Osteoblast (primary cell): ENCODE measurements at places on chromosomes 3 and 15.

DNA sequence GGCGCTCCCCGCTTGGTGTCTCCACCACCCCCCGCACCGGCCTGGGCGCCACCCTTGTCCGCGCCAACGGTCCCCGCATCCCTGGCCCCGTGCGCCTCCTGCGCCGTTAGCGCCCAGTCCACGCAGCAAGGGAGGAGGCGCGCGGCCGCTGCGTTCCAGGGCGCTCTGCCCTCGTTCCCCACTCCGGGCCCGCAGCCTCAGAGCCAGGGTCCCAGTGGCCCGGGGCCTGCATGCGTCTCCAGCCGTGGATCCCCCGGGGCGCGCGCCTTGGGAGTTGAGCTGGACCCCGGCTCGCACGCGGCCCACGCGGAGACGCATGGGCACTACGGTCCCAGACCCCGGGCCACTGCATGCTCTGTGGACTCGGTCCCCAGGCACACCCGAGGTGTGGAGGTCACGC lies 7.4 kb upstream of the ITPKA start:
- DNase-seq: peak; percentile 31

DNA sequence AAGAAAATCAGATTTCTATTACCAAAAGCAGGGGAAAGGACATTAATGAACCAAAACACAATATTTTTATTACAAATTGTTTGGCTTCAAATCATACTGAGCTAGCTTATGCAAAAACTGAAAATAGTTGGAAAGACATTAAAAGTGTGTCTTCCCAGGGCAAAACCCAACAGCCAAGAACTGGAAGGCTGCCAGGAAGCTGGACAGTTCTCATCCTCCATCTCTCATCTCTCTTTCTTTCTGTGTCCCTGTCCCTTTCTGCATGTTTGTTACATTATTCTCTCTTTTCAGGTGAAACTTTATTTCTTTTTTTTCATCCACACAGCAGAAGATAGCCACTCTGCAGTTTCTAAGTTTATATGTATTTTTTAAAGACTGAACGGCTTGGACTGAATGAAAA lies 41.1 kb upstream of the SNTN start:
- DNase-seq: no peak

- peak; percentile 90 for DNase-seq
These were observed 462 bp downstream of the EDEM1 start for GRCh38 chr3:5187920-5188418.

- DNase-seq: peak; percentile 96
These were observed 70.1 kb downstream of the CEMIP start for GRCh38 chr15:80849308-80849707.

DNA sequence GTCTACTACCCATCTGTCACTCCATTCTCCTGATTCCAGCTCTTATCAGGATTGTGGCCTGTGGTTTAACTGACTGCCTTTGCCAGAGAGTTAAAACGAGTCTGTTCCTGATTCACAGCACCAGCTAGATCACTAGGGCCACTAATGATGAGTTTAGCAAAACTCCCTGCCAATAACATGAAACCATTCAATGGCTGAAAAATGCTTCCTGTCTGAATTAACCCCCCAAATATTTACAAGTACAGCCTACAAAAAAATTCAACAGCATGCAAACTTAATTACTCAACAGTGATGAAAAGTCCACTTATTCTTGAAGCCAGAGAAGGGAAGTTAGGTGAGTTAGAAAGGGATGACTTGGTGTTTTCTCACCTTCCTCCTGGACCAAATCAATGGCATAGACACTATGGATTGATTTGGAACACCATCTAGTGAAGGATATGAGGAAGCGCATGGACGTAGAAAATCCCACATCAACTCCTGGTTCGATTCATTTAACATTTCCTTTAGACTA lies 141.4 kb downstream of the TGFBR2 start:
- DNase-seq: peak; percentile 45

GRCh38 chr3:31242026-31242960 lies 290.4 kb upstream of the STT3B start:
- no peak for DNase-seq

GRCh38 chr15:58472821-58473581 lies 41.2 kb downstream of the LIPC start:
- DNase-seq: no peak

DNA sequence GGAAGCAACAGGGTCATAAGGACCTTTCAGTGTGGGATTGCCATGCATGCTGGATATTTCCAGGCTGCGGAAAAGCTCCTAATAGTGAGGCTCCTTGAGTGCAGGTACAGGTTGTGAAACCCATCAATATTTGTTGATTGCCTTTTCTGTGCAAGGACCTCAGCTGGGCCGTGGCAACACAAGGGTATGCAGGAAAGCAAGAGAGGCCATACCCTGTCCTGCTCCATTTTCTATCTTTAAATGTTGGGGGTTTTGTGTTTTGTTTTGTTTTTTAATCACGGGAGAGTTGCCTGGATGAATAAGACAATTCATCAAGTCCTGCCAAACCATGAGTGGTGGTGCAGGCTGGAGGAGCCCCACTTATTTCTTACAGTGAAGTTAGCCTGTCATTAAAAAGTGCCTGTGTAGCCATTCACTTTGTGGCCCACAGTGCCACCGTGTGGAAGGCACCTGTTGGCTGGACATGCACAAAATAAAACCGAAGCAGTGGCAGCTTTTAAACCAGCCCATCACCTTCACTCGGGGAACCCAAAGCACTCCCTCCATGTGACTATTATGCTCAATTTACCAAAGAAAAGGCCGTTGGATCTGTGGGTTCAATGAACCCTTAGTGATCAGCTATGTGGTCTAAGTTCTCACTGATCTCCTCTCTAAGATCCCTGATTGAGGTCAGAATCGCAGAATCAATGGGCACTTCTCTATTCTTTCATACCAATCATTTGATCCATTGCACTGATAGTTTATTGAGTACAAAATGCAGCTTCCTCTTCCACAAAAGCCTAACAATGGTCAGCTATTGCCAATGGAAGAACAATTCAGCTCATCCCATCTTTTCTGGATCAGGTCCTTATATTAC lies 42.2 kb downstream of the CLDN18 start:
- DNase-seq: peak; percentile 8

GRCh38 chr3:71217640-71218222 lies 365.8 kb downstream of the FOXP1 start:
- no peak for DNase-seq

- no peak for DNase-seq
These were observed 77.6 kb downstream of the ZNF385D start for GRCh38 chr3:21673393-21673792.

DNA sequence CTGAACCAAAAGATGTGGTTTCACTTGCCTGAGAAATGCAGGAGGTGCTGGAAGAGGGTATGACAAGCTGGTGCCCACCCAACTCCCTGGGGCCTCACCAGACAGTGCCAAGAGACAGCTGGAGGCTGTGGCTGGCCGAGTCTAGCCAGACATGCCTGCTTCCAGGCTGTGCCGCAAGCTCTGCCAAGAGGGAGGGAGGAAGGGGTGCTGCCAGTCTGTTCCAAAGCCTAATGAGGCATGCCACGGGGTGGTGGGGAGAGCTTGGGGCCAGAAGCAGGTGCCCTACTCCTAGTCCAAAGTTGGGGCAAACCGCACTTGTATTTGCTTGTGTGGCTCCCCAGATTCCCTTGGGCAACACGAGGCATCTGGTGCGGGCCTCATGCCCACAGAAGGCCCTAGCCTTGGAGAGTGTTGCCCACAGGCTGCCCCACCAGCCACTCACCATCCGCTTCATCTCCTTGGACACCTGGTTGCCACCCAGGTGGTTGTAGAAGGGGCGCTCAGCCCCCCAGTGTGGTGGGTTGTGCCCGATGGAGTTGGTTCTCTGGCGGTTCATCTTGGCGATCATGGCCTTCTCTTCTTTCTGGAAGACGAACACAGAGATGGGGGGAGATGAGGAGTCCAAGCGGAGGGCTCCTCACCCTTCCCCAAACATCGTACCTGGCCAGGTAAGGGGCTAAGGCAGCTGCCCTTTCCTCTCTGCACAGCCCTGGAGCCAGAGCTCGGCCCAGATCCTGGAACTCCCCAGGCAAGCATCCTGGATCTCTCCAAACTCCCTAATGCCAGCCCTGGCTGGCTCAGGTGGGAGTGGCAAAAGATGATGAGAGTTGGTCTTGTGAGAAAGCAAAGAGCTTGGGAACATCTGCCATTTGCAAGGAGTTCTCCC lies 123.4 kb downstream of the SEC22A start:
- DNase-seq: peak; percentile 51

GRCh38 chr15:95814908-95815307 lies 515.6 kb upstream of the NR2F2 start:
- no peak for DNase-seq

- DNase-seq: no peak
These were observed 5.4 kb downstream of the CCDC54 start for GRCh38 chr3:107382631-107383030.

DNA sequence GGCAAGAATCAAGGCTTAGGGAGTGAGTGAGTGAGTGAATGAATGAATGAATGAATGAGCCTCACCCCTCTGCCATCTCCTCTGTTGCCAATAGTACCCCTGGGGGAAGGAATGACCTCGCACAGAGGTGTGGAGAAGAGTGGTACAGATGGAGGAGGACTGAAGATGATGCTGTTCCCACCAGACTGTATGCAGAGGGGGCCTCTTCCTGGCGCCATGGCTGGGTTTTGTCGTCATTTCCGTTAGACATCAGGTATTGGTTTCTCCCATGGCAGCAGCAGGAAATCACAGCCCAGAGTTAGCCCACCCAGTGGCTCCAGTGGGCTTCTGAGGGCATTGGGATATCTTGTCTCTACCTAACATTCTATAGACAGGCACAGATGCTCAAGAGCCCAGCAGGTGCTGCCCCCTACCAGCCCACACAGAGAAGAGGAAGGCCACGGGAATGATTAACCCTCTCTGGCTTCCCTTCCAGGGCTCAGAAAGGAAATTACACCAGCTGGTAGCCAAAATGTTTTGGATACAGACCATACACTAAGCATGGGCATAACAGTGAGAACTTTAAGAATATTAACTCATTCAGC lies 109.8 kb upstream of the SLC6A11 start:
- DNase-seq: peak; percentile 59

DNA sequence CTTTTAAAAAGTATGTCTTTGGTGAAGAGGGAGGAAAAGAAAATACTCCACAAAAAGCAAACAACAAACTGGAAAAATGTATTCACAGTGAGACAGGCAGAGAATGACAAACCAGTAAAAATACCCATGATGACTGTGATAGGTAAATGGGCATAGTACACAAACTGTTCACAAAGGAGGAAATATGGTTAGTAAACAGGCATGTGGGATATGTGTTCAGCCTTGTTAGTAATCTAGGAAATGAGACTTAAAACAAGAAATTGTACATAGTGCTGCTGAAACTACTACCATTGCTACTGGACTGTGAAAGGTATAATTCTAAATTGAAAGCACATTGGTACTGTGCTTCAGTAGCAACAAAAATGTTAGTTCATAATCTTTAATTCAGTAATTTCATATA lies 50.1 kb downstream of the UBE2E2 start:
- no peak for DNase-seq

GRCh38 chr3:128491691-128491940 lies 1.4 kb downstream of the GATA2 start:
- DNase-seq: peak; percentile 93

- DNase-seq: peak; percentile 34
These were observed 5.0 kb downstream of the CISH start for GRCh38 chr3:50606596-50606995.

GRCh38 chr15:99409097-99409473 lies 156.7 kb upstream of the MEF2A start:
- peak; percentile 94 for DNase-seq

GRCh38 chr15:63501256-63502089 lies 2.9 kb upstream of the USP3 start:
- peak; percentile 91 for DNase-seq

GRCh38 chr3:122859021-122859805 lies 64.3 kb downstream of the SLC49A4 start:
- DNase-seq: no peak

DNA sequence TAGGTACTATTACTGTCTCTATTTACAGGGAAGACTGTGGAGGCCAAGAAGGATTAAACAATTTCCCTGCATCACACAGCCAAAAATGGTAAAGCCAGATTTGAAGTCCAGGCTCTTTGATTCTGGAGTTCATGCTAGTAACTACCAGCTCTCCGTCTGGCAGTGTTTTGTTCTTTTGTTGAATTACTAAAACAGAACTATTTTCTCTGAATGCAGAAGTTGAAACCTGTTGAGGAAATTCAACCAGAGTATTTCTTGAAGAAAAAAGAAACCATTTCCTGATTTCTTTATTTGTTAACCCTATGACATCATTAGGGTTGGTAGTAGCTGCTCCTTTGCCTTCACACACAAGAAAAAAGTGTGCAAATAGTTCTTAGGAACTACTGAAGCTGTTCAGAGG lies 34.3 kb downstream of the CRTC3 start:
- DNase-seq: no peak

GRCh38 chr3:122609798-122610559 lies 32.5 kb downstream of the PARP15 start:
- peak; percentile 88 for DNase-seq

- DNase-seq: peak; percentile 32
These were observed 10.2 kb upstream of the LDHAL6B start for GRCh38 chr15:59196416-59196815.

- DNase-seq: no peak
These were observed 598.0 kb downstream of the FOXP1 start for GRCh38 chr3:70985572-70985971.

DNA sequence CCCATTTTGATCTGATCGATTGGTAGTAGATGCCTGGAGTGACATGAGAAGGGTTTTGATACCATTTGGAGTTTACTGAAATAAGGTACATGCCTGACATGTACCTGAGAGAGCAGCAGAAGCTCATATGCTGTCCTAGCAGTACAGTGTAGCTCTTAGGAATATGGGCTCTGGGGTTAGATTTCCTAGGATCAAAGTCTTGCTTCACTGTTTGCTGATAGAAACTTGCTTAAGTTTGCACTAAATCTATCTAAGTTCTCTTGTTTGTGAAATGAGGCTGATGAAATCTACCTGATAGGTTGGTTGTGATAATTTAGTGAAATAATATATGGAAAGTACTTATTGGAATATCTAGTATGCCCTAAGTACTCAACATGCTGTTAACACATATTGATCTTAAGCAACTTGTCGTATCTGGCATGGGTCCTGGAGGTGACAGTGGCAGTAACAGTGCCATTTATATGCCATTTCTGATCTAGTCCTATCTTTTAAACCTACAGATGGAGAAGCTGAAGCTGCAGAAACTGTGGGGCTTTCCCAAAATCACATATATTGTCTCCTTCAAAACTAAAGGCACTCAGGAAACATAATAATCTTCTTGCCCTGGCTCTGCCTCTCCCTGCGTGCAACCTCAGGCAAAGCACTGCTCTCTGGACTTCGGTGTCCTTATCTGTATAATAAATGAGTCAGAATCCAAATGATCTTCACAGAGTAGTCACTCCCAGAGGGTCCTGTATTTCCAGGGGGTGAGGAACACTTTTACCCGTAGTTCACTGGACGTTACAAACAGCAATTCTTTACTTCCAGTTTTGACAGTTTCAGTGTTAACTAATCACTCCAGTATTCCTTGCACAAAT lies 223.6 kb upstream of the SETMAR start:
- DNase-seq: no peak

GRCh38 chr3:125189378-125190165 lies 23.0 kb downstream of the SLC12A8 start:
- no peak for DNase-seq

GRCh38 chr3:9110316-9110715 lies 139.1 kb downstream of the SRGAP3 start:
- DNase-seq: no peak
